ENCODE measurements at places on chromosomes 16 and 17.
A peak's percentile ranks its signal among the peaks of the same experiment; 100 is the strongest.

GRCh38 chr16:21989751-21990150, 11.2 kb downstream of the PDZD9 start:
- DNase-seq: no peak

DNA sequence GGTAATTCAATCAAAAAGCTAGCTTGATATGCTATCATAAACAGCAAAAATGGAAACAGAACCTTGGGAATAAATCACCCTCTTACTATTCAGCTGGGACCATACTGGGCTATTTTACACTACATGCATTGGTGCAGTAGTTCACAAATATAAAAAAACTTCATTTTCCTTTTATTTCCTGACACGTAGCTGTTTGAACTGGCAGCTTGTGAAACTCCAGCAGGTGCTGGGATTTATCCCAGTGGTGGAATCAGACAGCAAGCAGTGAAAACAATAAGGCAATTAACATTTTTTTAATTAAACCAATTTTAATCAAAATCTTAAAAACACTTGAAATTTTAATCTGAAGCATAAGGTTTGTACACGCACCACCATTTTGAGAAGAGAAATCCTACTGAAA, 240.4 kb upstream of the IRX5 start:
- no peak for DNase-seq

DNA sequence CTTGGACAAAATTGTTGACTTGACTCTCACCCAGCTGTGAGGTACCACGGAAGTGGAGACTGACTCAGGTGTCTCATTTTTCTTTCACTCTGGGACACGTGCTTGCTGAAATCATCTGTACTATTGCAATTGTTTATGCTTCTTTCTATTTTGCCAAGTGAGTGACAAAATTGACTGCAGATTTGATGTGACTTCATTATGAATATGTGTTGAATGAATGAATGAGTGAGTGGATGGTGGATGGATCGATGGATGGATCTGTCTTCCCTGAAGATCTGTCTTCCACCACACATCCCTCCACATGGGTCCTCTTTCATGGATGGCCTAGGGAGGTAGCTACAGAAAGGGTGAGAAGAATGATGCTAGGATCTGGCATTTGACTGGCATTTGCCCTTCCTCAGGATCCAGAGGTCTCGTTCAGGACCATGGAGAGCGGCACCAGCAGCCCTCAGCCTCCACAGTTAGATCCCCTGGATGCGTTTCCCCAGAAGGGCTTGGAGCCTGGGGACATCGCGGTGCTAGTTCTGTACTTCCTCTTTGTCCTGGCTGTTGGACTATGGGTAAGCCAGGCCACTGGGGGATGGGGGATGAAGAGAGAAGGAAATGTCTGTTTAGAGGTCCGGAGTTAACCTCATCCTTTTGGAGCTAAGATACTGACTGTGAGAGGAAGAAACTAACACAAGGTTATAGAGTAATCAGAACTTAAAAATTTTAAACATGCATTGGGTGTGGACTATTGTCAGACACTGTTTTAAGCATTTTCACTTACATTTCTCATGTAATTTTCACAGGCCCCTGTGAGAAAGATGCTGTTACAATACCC, 12.7 kb downstream of the SLC5A11 start:
- peak; percentile 73 for DNase-seq

GRCh38 chr17:36524428-36524876, 10.2 kb downstream of the MYO19 start:
- DNase-seq: peak; percentile 34

DNA sequence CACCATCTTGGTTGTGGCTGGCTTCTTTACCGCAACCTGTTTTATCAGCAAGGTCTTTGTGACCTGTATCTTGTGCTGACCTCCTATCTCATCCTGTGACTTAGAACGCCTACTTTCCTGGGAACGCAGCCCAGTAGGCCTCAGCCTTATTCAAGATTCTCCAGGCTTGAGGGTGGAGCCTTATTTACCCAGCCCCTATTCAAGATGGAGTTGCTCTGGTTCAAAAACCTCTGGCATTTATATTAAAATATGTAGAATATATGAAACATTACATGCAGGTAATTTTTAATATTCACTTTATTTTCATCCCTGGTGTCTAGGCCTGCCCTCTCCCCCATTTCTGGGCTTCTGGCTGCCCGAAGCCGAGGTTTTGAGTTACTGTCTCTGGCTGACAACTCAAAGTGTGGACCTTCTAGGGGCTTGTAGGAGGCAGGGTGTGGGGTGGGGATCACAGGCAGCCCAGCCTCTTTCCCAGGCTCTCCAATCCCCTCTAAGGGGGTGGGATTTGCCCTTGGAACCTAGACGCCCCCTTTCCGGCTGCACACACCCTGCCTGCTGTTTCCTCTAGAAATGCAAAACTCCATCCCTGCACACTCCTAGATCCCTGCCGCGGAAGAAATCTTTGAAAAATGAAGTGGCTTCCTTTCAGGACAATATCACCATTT, 152.0 kb downstream of the KCNJ12 start:
- no peak for DNase-seq

- DNase-seq: no peak
Measured at GRCh38 chr17:74924250-74924948, at the start of gene OTOP2. Gene OTOP2, plus strand, starts transcription at chr17:74924273. Its CDS starts 360 bp downstream, at chr17:74924633.

- DNase-seq: no peak
Measured at GRCh38 chr17:309361-309888, 43.2 kb downstream of the RPH3AL start.

- DNase-seq: no peak
Measured at GRCh38 chr16:85090181-85090580, 22.1 kb downstream of the CIBAR2 start.

DNA sequence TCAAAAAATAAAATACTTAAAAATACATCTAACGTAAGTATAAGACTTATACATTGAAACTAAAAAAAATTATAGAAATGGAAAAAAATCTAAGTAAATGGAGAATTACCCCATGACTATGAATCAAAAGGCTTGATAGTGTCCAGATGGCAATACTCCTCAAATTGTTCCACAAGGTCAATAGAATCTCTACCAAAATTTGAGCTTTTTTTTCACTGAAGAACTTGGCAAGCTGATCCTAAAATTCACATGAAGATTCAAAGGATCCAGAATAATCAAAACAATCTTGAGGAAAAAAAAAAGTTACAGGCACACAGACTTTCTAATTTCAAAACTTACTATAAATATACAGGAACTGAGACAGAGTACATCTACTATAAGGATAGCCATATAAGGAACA, 448.4 kb upstream of the CDH11 start:
- DNase-seq: no peak

GRCh38 chr17:67414559-67414958, 37.5 kb downstream of the PITPNC1 start:
- DNase-seq: no peak

DNA sequence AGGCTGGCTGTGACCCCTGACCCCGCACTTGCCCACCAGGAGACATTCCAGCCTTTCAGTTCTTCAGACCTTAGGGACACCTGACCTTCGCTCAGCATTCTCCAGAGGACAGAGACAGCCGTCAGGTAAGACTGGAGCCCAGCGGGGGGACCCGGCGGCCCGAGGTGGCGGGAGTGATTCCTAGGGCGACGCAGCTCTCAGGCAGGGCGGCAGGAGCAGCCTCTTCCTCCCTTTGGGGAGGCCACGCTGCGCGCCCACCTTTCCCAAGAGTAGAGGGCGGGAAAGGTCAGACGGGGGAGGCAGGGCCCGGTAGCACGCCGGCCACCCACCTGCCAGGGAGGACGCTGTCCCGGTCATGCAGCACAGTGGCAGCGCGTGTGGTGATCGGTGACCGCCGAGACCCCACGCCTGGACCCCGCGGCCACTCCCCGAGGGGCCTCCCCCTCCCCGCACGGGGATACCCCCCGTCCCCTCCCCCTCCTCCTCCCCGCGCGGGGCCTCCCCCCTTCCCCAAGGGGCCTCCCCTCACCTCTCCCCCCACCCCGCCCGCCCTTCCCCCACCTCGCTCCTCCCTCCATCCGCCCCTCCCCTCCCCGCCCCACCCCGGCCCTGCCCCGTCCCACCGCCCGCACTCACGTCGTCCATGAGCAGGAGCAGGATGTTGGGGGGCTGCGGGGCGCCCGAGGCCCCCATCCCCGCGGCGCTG, 472 bp downstream of the GALNS start:
- DNase-seq: peak; percentile 11
